ENCODE measurements at places on chromosomes 7 and 10. TPM values are rescaled to one million over a fixed set of nuclear protein-coding genes. Genes with fewer than 3 reads are reported as not detected.

DNA sequence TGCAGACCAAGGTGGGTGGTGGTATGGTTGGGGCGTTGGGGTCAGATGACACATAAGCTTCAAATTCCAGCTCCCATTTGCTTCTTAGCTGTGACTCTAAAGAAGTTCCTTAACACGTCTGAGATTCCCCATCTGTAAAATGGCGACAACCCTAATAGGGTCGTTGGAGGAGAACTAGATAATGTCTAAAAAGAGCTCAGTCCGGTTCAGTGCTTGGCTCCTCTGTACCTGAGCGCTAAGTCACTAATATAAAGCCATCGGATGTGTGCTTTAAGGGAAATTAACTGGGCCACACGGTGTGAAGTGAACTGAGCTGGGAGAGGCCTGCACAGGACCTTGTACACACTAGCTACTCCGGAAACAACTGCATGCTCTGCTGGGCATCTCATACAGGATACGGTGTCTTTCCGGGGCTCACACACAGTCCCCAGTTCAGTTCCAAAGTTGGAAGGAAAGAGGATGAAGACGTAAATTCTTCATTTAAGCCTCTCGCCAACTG is 476 bp upstream of the ZFYVE27 start:
- no peak for DNase-seq

- DNase-seq: no peak
These were observed 21.0 kb downstream of the OPTN start for GRCh38 chr10:13120786-13121499.

GRCh38 chr7:135690566-135690965 is 28.3 kb downstream of the STMP1 start:
- DNase-seq: no peak

- DNase-seq: no peak
These were observed 26.1 kb downstream of the ANXA8 start for GRCh38 chr10:47457826-47458225.

DNA sequence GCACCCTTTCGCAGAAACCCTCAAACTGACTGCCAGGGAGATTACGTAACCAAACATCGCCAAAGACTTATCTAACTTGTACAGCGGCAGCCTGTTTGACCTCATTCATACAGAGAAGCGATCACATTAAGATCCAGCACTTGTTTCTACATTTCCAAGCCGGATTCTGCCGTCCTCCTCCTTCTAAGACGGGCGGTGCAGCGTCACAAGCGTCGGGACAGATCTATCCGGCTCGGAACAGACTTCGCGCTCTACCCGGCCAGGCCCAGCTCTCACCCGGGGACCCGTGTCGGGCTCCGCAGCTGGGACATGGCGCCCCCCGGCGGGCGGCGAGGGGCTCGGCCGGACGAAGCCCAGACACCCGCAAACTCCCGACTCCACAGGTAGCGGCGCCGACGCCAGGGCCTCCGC is 373 bp downstream of the H2AZ2 start:
- DNase-seq: peak; percentile 90

- peak; percentile 60 for DNase-seq
These were observed 940 bp upstream of the PSD start for GRCh38 chr10:102419269-102420180.

GRCh38 chr7:102024769-102025391 is 207.5 kb downstream of the CUX1 start:
- DNase-seq: no peak

DNA sequence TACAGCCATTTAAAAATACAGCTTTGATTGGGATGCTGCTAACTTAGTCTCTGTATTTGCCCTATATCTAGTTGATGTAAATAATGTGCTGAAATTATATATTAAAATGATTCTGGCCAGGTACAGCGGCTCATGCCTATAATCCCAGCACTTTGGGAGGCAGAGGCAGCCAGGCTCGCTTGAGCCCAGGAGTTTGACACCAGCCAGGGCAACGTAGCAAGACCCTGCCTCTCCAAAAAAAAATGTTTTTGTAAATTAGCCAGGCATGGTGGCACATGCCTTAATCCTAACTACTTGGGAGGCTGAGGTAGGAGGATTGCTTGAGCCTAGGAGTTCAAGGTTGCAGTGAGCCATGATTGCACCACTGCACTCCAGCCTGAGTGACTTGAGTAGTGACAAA is 143.8 kb upstream of the CELF2 start:
- DNase-seq: no peak

- no peak for DNase-seq
These were observed 21.2 kb downstream of the DMTF1 start for GRCh38 chr7:87173471-87173870.

DNA sequence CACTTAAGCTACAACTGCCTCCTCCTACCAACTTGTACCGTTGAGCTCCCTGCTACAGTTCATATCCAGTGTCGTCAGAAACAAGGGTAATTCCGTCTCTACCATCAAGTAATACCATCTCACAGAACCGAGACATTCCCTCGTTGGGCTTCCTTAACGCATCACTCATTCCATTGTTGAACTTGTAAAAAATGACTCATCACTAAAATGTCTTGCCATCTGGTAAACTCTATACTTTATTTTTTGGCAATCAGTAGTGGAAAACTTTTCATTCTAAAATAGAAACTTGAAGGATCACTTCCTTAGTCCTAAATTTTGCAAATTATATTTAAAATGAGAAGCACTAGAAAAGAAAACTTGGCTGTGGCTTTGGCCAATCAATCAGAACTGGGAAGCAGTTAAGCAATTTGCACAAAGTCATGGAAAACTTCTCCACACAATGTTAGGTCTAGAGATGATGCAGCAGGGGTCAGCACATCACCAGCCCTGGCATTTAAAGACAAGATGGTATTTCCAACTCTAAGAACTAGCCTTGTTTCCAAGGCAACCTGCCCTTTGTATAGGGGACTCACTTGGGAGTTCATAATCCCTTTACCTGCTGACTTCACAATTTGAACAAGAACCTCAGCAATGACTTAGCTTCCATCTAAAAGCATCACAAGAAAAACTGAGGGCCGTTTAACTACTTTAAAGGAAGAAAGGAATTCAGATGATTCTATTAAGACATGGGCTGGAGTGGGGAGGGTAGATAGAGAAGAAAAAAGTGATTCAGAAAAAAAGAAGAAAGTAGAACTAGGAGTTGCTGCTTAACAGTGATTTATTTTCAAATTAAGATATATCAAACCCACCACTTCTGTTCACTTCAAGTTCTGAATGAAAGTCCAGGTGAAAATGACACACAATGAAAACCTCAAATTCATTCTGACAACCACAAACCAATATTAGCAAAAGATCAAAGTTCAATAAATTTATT is 288.1 kb downstream of the PARD3 start:
- no peak for DNase-seq

GRCh38 chr10:33459602-33460001 is 125.1 kb upstream of the NRP1 start:
- no peak for DNase-seq

- no peak for DNase-seq
These were observed 71.3 kb upstream of the CPXM2 start for GRCh38 chr10:123962756-123963530.

GRCh38 chr10:86269332-86269731 is 97.3 kb downstream of the GRID1 start:
- no peak for DNase-seq

DNA sequence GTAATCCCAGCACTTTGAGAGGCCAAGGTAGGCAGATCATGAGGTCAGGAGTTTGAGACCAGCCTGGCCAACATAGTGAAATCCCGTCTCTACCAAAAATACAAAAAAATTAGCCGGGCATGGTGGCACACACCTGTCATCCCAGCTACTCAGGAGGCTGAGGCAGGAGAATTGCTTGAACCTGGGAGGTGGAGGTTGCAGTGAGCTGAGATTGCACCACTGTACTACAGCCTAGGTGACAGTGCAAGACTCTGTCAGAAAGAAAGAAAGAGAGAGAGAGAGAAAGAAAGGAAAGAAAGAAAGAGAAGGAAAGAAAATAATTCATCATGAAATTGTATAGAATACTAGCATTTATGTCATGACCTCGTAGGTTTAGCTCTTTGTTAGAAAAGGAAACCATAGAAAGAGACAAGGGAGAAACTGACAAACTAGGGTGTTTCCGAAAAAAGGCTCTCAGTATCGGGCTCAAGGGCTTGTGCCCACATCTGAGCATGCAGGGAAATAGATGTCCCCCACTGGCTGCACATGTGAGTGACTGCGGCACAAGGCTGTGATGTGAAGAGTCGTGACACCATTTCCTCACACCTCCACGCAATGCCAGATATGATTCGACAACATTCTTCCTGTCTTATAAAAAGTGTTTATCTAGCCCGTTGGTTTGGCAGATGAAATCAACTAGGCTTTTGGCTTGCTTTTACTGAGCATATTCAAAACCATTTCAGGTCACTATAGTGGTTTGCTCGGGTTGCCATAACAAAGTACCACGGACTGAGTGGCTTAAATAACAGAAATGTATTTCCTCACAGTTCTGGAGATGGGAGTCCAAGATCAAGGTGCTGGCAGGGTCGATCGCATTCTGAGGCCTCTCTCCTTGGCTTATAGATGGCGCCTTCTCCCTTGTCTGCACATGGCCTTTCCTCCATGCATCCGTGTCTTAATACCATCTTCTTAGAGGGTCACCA is 2.0 kb downstream of the SRGN start:
- DNase-seq: no peak

DNA sequence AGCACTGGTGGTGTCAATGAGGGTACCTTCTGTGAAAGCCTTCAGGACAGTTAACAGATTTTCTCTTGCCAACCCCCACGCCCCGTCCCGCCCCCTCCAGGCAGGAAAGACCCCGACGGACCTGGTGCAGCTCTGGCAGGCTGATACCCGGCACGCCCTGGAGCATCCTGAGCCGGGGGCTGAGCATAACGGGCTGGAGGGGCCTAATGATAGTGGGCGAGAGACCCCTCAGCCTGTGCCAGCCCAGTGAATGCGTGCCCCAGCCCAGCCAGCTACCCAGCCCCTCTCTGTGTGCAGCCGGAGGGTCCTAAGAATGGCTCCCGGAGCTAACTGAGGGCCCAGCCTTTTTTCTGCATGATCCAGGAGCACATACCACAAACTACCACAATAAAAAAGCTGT is 713 bp upstream of the HOGA1 start:
- no peak for DNase-seq

DNA sequence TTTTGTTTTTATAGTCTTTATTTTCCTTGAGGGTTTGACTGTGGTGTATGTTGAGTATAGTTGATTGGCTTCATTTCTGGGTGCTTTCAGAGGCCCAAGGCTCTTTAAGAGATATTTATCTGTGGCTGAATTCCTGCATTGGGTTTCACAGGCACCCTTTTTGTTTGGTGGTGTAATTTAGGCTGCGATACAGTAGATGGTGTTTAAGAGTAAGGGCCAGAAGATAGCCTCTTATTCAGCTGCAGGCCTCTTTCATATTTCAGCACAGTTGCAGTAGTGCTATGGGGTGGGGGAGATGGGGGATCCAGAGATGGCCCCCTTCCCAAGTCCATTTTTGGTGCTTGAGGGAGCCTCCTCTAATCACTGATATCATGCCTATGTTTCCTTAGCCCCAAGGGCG is 69.7 kb downstream of the MGAM2 start:
- DNase-seq: no peak

GRCh38 chr7:111255576-111255975 is 164.6 kb downstream of the LRRN3 start:
- no peak for DNase-seq

The UNCX gene
- not detected for total RNA-seq

The LRGUK gene
- total RNA-seq: 0.46 TPM

The ITPRID1 gene
- total RNA-seq: not detected

The DRGX gene
- not detected for total RNA-seq

The PHTF2 gene
- 62.0 TPM for total RNA-seq

The PRF1 gene
- 5.8 TPM for total RNA-seq

The CUBN gene
- total RNA-seq: 0.25 TPM

The SPOCK2 gene
- total RNA-seq: 6.3 TPM

The NYAP1 gene
- total RNA-seq: 0.10 TPM

The TET1 gene
- total RNA-seq: 3.4 TPM

The OPALIN gene
- total RNA-seq: not detected

The CYP2E1 gene
- total RNA-seq: 2.4 TPM

Measured in OCI-LY7 (cell line).